ENCODE measurements at places on chromosomes 1 and 21. TPM values are rescaled to one million over a fixed set of nuclear protein-coding genes. Genes with fewer than 3 reads are reported as not detected.

- DNase-seq = no peak
Measured at GRCh38 chr1:24694380-24694843, 50.8 kb upstream of the CLIC4 start.

GRCh38 chr1:88061492-88062177 lies 622.4 kb upstream of the PKN2 start:
- DNase-seq = no peak

DNA sequence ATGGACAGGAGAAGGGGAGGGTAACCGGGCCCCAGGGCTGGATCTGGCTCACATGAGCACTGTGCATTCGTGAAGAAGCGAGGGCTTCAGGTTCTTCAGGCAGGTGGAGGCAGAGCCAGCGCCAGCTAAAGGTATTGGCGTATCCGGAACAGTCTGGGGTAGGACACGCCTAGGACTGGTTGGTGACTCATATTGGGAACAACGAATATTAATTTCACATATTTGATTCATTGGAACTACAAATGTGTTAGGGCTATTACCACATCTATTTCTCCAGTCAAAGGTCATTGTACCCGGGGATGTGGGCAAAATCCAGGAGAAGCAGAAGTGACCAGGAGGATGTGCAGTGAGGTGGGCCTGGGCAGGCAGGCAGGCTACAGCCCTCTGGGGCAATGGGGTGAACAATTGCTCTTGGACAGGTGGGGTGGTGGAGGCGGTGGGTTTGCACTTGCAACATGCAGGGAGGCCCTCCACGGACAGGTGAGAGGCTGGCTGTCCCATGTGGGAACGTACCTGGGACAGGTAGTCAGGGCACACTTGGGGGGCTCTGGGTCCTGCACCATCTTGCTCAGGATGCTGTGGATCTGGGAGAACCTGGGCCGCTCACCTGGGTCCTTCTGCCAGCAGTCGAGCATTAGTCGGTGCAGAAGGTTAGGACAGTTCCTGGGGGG lies 26.7 kb downstream of the CDCA8 start:
- no peak for DNase-seq

DNA sequence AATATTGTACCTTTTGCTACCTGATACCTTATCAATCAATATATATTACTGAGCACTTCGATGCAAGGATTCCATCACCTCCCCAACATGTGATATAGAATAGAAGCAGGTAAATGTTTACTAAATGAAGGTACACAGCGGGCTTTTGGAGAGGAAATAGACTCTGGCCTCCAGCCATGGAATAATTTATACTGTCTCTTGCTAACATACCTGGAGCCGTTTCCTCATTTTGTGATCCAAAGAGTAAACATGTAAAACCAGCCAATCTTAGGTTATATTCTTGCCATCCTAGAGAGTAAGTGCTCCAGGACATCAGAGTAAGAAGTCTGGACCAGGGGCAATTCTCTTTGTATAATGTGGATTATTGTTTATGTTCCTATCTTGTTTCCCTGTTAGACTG lies 39.4 kb downstream of the NDUFS5 start:
- DNase-seq = no peak

DNA sequence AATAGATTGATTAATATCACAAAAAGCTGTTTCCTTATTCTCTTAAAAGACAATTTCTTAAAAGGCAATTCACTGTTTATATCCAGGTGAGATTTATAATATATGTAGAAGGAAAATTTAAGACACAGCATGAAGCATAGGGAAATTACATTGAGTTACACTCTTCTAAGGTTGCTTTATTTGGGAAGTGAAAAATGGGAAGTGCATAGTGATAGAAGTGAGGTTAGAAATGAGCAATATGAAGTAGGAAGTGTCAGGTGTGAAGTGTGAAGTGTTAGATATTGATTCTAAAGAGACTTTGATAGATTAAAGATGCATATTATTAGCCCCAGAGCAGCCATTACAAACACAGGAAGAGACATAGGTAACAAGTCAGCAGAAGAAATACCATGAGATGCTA lies 40.3 kb downstream of the FH start:
- DNase-seq = no peak

DNA sequence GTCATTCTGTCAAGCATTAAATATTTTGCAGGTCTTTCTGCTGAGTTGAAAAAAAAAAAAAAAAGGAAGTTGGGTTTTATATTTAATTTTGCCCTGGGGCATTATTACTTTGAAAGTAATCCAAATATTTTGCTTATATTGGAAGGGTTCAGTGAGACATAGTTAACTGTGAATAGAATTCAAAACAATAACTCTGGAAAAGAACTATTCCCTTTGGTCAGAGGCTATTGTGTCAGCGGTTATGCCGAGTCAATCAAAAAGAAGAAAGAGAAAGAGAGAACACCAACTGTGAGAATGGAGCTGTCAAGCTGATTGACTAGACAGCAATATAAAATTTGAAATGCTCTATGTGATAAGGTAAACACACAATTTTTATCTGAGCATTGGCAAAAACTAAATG lies 761.7 kb downstream of the ADGRL2 start:
- no peak for DNase-seq

DNA sequence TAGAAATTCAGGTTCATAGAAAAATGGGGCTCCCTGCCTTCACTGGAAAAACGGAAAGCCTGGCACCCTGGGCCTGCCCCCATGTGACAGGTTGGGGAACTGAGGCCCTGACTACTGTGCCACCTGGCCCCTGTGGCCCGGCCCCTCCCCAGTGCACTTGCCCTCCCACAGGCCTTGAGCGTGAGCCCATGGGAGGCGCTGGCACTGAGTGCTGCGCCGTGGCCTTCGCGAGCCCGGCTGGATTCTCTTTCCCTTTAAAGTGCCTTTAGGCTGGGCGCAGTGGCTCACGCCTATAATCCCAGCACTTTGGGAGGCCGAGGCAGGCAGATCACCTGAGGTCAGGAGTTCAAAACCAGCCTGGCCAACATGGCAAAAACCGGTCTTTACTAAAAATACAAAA lies 45.7 kb downstream of the SLC37A1 start:
- peak; percentile 75 for DNase-seq

- peak; percentile 53 for DNase-seq
Measured at GRCh38 chr1:212966616-212967015, 16.3 kb downstream of the VASH2 start.

DNA sequence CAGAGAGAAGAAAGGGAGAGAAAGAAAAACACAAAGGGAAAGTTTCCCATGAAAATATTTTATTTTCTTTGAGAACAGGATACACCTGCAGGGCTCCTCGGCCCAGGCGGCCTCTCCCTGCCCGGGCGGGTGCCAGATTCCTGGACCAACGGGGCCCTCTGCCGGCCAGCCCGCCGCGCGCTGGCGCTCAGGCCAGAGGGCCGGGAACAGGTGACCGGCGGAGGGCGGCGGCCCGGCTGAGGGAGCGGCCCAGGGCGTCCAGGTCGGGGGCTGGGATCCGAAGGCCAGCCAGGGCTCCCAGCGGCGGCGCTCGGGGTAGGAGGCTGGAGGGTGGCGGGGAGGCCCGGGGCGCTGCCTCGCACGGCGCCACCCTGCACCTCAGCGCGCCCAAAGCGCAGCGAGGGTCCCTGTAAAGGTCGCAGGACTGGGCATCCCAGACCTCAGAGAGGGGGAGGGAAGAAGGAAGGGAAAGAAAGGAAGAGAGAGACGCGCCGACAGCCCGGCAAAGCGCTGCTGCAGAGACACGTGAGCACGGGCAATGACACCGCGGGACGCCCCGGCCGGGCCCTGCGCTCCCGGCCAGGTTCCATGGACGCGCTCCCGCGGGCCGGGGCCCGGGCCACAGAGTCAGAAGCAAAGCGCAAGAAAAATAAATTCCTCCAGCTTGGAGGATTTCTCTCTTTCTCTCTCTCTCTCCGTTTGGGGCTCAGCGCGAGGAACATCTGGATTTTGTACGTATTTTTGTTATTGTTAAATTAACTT lies 927 bp downstream of the WNT9A start:
- peak; percentile 93 for DNase-seq

DNA sequence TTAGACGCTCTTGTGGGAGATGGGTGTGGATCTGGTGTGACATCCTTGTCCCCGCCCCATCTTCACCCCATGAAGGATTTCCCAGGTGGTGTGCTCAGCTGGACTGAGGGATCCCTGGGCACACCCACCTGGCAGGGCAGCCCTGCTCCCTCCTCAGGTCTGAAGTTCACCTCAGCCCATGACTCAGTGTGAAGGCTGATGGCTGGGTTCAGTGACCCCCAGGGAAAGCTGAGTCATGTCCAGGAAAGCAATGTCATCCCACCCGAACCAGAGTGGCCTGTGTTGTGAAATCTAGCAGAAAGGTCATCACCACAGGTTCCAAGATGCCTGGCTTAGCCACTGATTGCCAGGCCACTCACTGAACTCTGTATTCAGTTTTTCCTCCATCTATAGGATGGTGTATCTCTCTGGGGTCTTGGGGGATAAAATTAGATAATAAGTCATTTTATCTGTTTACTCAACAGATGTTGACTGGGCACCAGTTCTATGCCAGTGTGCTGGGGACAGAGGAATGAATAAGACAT lies 97.7 kb upstream of the JUN start:
- DNase-seq = no peak

DNA sequence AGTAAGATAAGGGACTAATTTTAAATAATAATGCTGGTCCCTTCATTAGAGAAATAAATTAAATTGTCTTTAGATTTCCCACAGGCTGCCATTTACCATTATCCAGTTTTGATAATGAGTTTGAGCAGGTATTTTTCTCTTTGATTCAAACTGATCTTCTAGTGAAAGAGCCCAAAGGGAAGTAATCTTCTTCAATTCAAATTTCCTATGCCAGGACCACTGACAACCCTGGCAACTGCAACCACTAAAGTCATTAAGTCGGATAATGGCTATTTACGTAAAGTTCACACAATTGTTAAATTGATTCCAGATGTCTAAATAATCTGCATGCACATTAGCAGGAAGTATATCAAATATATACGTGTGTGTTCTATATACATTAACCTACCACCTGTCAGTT lies 399.3 kb downstream of the PTPRC start:
- DNase-seq = no peak

DNA sequence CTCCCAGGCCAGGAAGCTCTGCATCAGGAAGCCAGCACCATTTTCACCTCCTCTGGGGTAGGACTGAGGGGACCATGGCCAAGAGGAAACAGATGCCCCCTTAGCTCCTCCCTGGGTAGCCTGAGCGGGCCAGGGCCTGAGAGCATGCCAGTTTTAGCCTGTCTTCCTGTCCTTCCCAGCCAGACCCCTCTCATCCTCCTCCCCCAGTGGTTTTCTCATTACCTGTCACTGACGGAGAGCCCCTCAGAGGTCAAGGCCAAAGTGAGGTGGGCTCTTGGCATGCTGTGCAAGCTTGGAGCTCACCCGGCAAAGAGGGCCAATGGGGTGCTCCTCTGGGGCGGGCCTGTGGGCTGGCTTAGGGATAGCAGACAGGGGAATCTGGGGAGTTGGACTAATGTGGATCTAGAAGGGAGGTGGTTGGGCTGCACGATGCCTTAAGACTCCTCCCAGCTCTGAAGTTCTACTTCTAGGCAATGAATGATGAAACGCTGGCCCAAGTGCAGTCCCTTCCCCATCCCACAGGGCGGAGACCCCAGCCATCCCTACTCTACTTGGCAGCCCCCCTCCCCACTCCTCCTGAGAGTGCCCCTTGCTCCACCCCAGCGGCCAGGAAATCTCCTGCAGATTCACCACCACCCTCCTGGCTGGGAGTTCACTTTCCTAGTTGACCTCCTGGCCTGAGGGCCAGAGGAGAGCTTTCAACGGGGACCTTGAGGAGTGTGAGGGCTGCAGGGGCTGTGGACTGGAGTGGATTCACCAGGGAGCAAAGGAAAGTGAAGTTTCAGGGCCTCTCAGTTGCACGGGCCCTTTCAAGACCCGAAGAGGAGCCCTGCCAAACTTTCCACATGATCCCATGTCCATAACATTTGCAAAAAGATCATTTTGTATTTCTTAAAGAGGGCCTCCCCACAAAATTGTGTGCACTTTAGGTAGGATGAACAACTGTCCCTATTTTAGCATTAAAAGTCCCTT lies 9.4 kb upstream of the LMNA start:
- DNase-seq = no peak

GRCh38 chr1:229759037-229759435 lies 133.0 kb downstream of the URB2 start:
- no peak for DNase-seq

DNA sequence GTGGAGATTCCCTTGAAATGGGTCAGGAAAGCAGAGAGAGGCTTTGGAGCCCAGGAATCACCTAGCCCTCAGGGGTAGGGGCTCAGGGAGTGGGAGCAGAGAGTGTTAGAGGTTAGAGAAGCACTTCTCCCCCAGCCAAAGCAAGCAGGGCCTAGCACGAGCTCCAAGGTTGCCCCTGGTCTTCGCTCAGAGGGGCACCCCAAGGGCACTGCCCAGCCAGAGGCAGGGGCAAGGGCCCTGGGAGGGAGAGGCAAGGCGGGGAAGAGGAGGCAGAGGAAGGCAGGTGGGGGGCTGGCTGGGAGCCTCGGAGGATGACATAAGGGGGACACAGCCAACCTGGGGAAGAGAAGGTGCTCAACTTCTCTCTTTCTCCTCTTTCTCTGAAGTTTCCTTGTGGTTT lies 71.9 kb downstream of the CASZ1 start:
- DNase-seq = no peak

DNA sequence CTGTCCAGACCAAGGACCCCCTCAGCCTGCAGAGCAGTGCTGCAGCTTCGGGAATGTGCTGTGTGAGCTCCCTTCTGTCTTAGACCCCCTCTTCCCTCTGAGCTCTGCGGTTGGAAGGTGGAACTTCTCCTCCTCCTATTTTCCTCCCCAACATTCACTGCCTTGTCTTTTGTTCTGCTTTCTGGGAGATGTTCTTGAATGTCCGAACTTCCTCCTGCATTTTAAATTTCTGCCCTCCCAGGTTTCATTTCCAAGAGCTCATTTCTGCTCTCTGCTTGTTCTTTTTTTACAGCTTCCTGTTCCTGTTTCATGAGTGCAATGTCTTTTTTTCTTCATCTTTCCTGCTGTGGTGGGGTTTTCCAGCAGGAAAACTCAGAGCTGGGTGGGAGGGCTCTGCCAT lies 29.3 kb downstream of the RRP1 start:
- no peak for DNase-seq

GRCh38 chr1:220631238-220631815 lies 58.8 kb upstream of the C1orf115 start:
- no peak for DNase-seq

Gene OR2L8
- not detected for total RNA-seq

Gene BACE2
- 25.8 TPM for total RNA-seq

Gene DHRS3
- total RNA-seq = 495 TPM

Gene IL23R
- total RNA-seq = not detected

Gene OR2M7
- not detected for total RNA-seq

Gene TPTE
- total RNA-seq = not detected

Gene NBPF3
- 11.2 TPM for total RNA-seq

Gene JAM2
- total RNA-seq = 13.3 TPM

Gene CADM3
- 6.5 TPM for total RNA-seq

Gene RHOU
- 29.5 TPM for total RNA-seq

Gene MARK1
- total RNA-seq = 19.2 TPM

Gene KPRP
- total RNA-seq = not detected

Gene SLC5A9
- 1.0 TPM for total RNA-seq

Gene COL24A1
- 0.32 TPM for total RNA-seq

Gene PLA2G2C
- total RNA-seq = 0.74 TPM

Gene SH3D21
- 2.6 TPM for total RNA-seq

Gene MAP3K7CL
- total RNA-seq = 3.9 TPM

Gene SPRR5
- not detected for total RNA-seq
